Stimulated activated CD4-positive, alpha-beta T cell treated with anti-CD3 and anti-CD28 coated beads, Interleukin-1b, Interleukin-23, amount 100 ng/mL, for 48 hours (primary cell): ENCODE measurements at places on chromosomes 7 and 10.

GRCh38 chr7:18497082-18497481 lies 1.5 kb downstream of the HDAC9 start:
- no peak for DNase-seq

DNA sequence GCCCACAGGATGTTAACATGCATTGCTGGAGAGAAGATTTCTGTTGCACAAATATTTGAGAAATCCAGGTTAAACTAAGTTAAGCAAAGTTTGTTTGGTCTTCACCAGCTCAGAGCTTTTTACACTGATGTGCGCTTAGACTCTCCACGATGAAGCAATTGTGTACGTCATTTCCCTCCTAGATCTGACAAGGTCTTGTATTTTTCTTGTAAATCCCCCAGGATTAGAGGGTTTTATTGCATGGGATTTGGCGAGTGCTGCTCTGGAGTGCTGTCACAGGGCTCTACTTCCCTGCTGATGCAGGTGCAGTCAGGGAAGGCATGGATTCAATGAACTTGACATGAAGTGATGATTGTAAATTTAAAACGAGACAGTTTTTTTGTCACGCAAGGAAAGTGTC lies 173.3 kb downstream of the PDE1C start:
- DNase-seq: no peak

- no peak for DNase-seq
Measured at GRCh38 chr10:115094416-115095140, 1.4 kb downstream of the ATRNL1 start.

- DNase-seq: no peak
Measured at GRCh38 chr7:107527196-107527595, 36.5 kb downstream of the COG5 start.

GRCh38 chr7:77427996-77428603 lies 12.0 kb upstream of the GSAP start:
- DNase-seq: peak; percentile 8
